ENCODE measurements at places on chromosomes 2 and 18. TPM values are rescaled to one million over a fixed set of nuclear protein-coding genes. Genes with fewer than 3 reads are reported as not detected.

DNA sequence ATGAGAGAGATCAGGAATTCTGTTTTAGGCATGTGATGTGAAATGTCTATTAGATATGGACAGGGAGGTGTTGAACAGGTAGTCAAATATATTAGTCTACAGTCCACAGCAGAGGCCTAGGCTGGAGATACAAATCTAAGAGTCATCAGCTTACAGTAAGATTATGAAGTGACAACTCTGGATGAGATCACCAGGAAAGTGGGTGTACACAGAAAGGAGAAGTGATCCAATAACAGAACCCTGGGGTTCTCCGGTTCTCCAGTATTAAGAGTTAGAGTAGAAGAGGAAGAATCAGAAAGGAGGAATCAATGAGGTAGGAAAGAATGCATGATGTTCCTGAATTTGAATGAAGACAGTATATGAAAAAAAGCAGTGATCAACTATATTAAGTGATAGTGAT is 362.3 kb downstream of the FIGN start:
- no peak for DNase-seq

GRCh38 chr2:158013891-158014290 is 87.8 kb upstream of the UPP2 start:
- DNase-seq, result peak; percentile 3

GRCh38 chr2:102334486-102334885 is 21.1 kb upstream of the IL18R1 start:
- DNase-seq, result no peak

DNA sequence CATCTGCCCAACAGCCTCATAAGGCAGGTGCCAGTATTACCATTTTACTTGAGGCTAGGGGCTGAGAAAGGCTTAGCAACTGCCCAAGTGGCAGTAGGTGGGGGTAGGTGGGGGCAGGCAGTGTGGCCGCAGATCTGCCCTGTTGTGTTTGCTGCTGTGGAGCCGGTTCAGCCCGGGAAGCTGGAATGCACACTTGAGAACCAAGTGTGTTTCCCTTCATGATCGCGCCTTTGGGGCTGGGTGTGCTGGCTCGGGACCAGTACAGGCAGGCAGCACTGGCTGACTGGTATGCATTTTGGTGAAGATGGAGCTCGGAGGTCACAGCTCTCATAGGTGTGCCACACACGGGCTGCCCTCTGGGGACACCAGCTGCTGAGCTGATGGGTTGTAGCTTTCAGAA is 85.1 kb downstream of the CABLES1 start:
- no peak for DNase-seq

DNA sequence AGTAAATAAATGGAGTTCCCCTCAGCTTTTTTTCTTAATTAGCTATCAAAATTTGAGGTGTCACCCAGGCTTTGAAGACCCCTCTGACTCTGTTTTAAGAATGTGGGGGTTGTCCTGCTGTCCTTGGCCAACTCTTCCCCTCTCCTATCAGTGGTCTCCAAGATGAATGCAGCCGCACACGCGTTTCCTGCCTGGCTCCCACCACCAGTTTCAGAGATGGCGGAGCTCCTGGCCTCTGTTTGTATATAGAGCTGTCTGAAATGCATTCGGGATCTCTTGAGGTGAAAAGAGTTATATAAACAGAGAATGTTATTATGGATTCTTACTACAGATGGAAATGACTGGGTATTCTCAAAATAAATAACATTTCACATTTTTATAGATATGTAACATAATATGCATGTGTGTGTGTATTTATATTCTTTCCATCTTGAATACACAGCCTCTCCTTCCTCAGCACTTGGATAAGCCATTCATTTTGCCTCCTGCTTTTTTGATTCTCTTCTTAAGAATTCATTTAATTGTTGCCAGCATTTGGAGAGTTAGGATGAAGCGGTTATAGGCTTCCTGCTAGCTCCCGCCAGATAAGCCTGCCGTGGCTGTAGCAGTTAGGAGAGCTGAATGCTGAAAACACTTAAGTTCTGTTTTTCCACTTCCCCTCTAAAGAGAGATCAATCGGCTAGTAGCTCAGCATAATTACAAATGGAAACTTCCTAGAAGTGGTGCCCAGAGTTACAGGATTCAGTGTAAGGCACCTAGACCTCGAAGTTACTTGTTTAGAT is 659.3 kb upstream of the FANCL start:
- DNase-seq, result no peak

DNA sequence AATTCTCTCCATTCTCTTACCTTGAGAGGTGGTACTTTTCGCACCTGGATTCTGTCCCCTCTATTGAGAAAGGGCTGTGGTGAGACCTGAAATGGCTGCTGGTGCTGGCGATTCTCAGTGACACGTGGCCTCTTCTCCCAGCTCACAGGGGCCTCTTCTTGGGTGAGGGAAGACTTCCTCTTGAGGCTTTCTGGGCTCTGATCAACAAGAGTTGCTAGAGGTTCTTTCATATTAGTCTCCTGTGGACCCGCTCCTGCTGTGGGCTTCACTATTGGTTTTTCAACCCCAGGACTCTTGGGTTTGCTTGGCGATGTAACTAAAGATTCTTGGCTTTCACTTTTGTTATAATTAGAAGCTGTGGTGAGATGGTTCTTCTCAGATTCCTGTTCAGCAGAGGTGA is 76.3 kb upstream of the DTNB start:
- no peak for DNase-seq

DNA sequence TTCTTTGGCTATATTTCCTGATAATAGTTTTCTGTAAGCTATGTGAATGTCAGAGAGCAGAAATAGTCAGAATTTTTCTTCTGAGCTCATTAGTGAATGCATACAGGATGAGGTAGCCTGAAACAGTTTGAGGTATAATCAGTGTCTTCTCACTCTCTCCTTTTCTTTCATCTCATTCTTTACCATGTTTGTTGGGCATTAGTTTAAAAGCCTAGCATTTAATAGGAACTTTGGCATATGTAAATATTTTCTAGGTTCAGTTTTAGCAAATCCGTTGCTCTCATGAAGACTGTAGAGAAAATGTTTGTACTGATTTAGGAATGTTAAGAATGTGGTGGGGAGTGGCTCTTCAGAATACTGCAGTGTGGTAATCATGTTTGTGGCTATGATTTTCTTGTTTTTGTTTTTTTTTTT is 119.4 kb downstream of the PARD3B start:
- peak; percentile 44 for DNase-seq

GRCh38 chr18:48376406-48376805 is 32.8 kb downstream of the ZBTB7C start:
- DNase-seq, result no peak

DNA sequence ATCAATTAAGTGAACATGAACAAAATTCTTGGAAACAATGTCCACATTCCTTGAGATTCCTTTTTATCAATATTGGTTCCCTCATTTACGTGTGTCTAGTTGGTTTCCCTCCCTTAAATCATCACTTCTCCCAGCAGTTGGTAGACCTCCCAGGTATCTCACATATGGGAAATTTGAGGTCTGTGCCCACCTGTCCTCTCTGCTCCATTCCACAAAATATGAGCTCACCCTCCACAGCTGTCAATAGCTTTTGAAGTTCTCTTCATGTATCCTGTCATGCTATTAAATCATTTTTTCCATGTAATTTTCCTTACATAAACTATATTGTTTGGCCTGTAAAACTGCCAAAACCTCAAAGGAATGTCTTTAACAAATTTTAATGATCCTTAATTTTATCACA is 992.2 kb upstream of the ACVR2A start:
- no peak for DNase-seq

DNA sequence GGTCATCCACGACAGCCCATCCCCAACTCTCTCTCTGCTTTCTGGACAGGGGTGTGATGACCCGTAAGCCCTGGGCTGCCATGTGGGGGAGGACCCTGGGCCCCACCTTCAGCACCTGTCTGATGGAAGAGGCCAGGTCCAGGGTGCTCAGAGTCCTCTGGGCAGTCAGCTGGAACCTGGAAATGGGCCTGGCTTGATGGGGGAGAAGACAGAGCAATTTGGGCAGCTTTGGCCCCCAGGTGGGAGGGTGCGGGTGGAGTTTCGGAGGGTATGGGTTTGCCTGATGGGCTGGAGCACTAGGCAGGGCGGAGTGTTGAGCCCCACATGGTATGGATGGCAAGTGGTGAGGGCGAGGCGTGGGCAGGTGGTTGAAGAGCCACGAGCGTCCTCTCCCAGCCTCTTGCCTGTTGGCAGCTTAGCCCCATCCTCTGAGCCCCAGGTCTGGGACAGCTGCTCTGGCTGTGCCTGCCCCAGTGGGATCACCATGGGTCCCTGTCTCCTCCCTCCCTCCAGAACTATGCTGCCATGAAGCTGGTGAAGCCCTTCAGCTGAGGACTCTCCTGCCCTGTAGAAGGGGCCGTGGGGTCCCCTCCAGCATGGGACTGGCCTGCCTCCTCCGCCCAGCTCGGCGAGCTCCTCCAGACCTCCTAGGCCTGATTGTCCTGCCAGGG is 232.7 kb downstream of the DYSF start:
- DNase-seq, result no peak

GRCh38 chr2:23545396-23545795 is 160.4 kb downstream of the KLHL29 start:
- peak; percentile 13 for DNase-seq

- DNase-seq, result no peak
Observed at GRCh38 chr18:79637921-79638909, 41.4 kb upstream of the CTDP1 start.

GRCh38 chr2:108139521-108139920 is 100.2 kb upstream of the SULT1C3 start:
- peak; percentile 15 for DNase-seq

DNA sequence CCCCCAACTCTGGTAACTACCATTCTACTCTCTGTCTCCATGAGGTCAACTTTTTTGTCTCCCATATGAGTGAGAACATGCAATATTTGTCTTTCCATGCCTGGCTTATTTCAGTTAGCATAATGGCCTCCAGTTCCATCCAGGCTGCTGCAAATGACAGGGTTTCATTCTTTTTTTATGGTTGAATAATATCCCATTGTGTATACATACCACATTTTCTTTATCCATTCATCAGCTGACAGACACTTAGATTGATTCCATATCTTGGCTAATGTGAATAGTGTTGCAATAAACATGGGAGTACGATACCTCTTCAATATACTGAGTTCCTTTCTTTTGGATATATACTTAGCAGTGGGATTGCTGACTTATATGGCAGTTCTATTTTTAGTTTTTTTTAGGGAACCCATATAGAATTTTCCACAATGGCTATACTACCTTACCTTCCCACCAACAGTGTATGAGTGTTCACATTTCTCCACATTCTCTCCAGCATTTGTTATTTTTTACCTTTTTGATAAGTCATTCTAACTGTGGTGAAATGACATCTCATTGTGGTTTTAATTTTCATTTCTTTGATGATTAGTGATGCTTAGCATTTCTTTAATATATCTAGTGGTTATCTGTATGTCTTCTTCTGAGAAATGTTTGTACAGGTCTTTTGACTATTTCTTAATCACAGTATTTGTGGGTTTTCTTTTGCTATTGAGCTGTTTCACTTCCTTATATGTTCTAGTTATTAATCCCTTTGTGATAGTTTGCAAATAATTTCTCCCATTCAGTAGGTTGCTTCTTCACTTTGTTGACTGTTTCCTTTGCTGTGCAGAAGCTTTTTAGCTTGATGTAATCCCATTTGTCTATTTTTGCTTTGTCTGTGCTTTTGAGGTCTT is 112.2 kb downstream of the SRBD1 start:
- DNase-seq, result no peak

DNA sequence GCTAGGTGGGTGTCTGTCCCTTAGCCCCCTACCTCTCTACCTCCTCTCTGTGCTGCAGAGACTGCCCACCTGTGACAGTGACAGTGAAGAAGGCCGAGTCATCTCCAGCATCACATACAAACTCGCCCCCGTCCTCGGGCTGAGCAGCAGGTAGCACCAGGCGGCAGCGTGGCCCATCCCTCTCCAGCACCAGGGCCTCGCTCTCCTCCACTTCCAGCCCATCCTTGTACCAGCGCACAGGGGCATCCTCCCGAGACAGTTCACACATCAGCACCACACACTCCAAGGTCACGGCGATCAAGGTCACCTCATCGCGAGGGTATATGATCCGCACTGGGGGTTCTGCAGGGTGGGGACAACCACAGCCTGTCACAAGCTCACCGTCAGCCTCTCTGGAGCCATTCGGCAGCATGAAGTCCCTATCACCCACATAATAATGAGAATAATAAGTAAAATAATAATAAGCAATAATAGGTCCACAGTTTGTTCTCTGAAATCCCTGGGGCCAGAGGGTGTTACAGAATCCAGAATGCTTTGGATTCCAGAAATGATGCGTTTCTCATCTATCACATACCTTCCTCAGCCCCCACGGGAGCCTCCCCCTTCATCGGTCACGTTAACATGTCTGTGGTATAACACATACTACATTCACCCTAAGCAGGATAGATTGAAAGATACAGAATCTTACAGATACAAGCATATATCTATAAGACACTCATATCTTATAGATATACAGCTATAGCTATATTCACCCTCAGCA is 12.0 kb downstream of the OBSL1 start:
- DNase-seq, result no peak

- DNase-seq, result no peak
Observed at GRCh38 chr2:141529659-141530058, 601.2 kb downstream of the LRP1B start.

DNA sequence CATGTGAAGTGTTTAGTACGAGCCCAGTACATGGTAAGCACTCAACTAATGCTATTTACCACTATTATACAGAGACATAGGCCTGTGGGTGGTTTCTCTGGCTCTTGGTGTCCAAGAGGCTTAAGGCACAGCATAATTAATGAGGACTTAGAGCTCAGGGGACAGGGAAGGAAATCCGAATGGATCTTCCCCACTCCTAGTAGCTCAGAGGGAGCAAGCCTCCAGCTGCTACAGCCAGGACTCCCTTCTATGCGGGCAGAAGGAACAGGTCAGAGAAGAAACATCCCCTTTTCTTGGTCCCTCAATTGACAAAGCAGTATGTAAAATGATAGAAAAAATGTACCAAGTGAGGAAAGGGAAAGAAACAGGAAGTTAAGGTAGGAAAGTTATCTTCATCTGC is 261.3 kb upstream of the STON1 start:
- DNase-seq, result no peak

DNA sequence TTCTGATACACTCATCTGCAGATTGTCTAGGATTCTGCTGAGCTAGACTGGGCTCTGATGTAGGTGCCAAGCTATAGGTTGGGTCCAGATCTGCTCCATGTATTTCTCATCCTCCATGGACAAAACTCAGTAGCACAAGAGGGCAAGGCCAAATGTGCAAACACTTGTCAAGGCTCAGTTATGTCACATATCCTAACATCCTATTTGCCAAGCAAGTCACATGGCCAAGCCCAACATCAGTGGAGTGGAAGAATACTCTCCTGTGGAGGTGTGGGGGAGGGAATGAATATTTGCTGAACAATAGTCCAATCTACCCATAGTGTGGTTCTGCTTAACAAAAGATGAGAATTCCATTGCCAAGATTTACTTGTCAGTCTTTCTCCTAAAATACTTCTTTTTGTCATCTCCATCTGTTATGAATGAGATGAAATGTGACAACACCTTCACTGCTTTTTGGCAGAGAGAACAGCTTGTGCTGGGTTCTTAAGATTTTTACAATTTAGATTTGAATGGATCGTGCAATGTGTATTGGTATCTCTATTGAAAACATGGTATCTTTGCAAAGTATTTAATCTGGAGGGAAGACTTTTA is 89.9 kb downstream of the OXER1 start:
- DNase-seq, result no peak

CPS1 gene
- total RNA-seq, result 21.6 TPM

PRKAG3 gene
- total RNA-seq, result not detected

FAM237A gene
- total RNA-seq, result not detected
